RCC 7860 (cell line): ENCODE measurements at places on chromosomes 7 and 10.

GRCh38 chr7:125119559-125120115 lies 190.0 kb upstream of the POT1 start:
- DNase-seq = no peak

DNA sequence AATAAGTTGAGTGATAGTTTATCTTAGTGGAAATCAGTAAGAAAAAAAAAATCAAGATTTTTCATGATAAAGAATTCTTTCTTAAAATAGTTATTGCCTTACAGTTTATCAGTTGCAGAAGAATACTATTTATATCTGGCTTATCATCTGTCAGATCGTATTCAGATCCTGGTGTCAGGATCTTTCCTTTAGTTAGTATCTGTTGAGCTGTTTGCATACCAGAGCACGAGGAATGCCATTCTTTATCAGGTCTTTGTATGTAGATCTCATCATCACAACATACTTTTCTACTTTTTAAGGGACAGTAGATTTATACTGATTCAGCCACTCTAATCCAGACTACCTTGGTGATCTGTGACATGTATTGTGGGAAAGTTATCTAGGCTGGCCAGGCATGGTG lies 12.5 kb downstream of the ENO4 start:
- no peak for DNase-seq

DNA sequence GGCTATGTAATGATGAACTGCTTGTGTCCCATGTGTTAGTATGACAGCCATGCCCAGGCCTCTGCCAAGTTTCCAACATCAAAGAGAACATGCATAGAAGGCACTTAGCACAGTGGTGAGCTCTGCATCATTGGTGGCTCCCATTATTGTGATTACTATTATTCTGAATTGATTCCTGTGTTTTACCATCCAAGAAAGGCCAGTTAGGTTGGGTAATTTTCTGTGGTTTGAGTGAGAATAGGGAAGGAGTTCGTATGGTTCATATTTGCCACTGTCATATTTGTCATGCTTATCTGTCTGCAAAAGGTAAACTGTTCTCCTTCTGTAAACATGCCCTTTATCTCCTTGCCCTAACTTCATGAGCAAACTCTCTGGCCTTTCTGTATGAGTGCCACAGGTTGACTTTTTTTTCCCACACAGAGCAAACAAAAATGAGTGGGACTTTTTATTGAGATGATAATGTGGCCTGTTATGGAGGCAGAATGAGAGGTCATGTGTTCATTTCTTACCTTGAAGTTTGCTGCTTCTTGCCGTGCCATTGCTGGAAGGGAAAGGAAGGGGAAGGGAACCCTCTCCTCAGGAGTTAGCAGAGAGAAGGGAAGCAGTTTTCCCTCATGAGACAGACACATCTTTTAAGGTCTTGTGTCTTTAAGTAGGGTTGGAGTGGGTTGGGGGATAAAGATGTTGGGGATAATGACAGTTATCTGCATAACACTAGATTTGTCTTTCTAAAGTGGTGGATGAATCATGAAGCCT lies 301.9 kb downstream of the LRMDA start:
- no peak for DNase-seq

DNA sequence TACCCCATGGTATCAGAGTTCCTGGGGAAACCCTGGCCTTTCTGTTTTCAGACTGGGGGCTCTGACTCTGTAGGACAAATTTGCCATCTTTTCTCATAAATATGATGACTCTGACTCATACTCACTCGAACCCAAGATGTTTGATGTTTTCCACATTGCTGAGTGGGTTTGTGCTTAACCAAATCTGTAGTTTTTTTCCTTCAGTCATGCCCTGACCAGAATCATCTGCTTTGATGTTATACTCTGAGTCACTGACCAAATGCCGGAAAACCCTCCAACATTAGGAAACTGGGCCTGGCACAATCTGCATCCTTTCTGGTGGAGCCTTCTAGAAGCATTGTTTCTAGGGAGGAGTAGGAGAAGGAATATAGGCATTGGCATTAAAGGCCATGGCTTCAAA lies 118.7 kb downstream of the C10orf105 start:
- no peak for DNase-seq

DNA sequence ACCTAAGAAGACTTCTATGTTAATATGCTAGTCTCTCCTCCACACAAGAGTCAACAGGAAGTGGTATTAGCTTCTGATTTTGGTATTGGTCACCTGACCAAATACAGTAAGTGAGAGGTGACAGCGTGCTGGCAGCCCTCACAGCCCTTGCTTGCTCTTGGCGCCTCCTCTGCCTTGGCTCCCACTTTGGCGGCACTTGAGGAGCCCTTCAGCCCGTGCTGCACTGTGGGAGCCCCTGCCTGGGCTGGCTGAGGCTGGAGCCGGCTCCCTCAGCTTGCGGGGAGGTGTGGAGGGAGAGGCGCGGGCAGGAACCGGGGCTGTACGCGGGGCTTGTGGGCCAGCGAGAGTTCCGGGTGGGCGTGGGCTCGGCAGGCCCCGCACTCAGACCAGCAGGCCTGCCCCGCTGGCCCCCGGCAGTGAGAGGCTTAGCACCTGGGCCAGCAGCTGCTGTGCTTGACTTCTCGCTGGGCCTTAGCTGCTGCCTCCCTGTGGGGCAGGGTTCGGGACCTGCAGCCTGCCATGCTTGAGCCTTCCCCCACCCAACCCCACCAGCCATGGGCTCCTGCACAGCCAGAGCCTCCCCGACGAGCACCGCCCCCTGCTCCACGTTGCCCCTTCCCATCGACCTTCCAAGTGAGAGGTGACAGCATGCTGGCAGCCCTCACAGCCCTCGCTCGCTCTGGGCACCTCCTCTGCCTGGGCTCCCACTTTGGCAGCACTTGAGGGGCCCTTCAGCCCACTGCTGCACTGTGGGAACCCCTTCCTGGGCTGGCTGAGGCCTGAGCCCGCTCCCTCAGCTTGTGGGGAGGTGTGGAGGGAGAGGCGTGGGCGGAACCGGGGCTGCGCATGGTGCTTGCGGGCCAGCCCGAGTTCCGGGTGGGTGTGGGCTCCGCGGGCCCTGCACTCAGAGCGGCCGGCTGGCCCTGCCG lies 4.2 kb upstream of the ACSL5 start:
- no peak for DNase-seq

- DNase-seq = peak; percentile 94
Measured at GRCh38 chr7:80916770-80917741, 1.8 kb downstream of the SEMA3C start.

DNA sequence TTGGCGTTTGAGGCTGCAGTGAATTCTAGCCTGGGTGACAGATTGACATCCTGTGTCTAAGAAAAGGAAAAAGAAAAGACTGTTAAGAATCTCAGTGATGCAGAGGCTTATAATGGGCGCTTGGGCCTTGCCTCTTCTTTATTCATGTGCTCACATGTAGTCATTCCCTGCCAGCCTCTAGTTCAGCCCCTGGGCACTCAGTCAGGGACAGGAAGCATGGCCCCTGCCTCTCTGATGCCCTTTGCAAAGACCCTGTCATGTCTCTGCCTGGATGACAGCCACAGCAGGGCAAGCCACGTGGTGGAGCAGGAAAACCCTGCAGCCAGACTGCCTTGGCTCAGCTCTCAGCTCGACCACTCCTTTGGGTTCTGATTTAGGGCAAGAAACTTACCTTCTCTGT lies 368.9 kb downstream of the RPS24 start:
- DNase-seq = no peak

GRCh38 chr7:131020759-131021261 lies 286.8 kb upstream of the KLF14 start:
- DNase-seq = no peak

GRCh38 chr7:23654508-23654907 lies 25.5 kb upstream of the FAM221A start:
- DNase-seq = no peak

- DNase-seq = no peak
Measured at GRCh38 chr7:51847461-51848134, 531.0 kb upstream of the COBL start.

GRCh38 chr7:120170834-120171233 lies 102.1 kb upstream of the KCND2 start:
- DNase-seq = no peak

GRCh38 chr7:41809116-41809515 lies 106.2 kb upstream of the INHBA start:
- no peak for DNase-seq

- no peak for DNase-seq
Measured at GRCh38 chr7:106964466-106964865, 80.0 kb upstream of the PRKAR2B start.

GRCh38 chr10:47059606-47060311 lies 148.5 kb downstream of the PTPN20 start:
- no peak for DNase-seq

- DNase-seq = no peak
Measured at GRCh38 chr7:3847336-3847735, 546.3 kb downstream of the SDK1 start.
